ENCODE measurements at places on chromosomes 4 and X. TPM values are rescaled to one million over a fixed set of nuclear protein-coding genes. Genes with fewer than 3 reads are reported as not detected.

DNA sequence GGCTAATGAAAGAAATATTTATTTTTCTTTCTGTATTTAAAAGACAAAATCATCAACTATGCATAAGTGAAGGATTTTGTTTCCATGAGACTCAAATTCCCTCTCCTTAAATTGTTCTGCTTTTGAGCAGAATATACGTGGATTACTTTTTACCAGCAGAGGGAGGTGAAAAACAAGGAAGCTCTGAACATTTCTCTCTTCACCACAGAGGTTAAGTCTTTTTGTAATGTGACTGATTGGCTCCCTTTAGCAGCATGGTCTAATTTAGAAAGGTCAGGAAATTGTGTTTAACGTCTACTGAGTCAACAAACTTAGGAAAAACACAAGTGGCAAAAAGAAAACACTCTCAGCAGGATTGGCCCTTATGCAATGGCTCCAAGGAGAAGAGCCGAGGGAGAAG lies 55.1 kb upstream of the F9 start:
- DNase-seq, result no peak

GRCh38 chr4:114874321-114874720 lies 239.1 kb downstream of the NDST4 start:
- no peak for DNase-seq

DNA sequence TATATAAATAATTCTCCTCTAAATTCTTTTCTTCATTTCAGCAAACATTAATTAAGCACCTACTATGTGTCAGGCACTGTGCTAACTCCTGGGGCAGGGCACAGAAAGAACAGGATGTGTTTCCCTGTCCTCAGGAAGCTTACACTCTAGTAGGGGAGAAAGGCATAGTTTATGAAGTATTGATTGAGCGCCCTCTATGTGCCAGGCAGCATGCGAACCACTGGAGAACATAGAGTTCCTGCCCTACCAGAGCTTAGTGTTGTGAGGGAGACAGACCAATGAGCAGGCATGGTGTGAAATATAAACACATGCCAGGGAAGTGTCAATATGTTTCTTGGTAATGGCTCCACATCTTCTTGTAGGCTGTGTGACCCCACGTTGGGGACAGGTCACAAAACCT lies 3.7 kb downstream of the ADGRG4 start:
- DNase-seq, result no peak

Gene VCX
- total RNA-seq, result not detected

Gene FRMD7
- not detected for total RNA-seq

Data from ascending aorta (tissue), 2 donors.